ENCODE measurements at places on chromosomes 16 and 17.

GRCh38 chr17:36657763-36658490, 56.5 kb downstream of the MRM1 start:
- no peak for DNase-seq

DNA sequence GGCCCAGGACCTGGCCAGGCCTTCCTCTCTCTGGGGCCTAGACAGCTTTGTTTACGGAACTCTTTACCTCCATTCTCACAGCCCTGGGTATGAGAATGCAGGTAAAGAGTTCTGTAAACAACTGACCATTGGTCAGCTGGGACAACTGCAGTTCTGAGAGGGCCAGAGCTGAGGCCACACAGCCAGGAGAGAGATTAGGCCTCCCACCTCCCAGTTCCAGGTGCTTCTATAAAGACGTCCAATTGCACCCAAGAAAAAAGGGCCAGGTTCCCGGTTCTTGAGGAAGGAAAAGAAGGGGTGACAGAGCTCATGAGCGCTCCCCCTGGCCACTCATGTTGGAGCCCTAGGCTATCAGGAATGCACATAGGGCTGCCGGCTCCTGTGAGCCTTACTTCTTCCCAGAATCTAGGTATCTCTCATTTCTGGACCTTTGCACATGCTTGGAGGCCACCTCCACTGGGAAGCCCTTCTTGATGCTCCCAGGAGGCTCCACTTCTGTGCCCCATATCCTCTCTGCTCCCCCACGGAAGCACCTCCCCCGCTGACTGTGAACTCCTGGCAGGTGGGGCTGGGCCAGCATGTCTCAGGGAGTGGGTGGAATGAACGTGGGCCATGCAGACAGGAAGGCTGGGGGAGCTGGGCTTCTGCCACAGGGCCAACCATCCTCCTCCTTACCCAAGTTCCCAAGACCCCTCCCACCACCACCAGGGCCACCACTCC, 13.1 kb downstream of the CNGB1 start:
- no peak for DNase-seq

- DNase-seq, result no peak
These were observed 154.0 kb upstream of the ELAC2 start for GRCh38 chr17:13171790-13172189.

DNA sequence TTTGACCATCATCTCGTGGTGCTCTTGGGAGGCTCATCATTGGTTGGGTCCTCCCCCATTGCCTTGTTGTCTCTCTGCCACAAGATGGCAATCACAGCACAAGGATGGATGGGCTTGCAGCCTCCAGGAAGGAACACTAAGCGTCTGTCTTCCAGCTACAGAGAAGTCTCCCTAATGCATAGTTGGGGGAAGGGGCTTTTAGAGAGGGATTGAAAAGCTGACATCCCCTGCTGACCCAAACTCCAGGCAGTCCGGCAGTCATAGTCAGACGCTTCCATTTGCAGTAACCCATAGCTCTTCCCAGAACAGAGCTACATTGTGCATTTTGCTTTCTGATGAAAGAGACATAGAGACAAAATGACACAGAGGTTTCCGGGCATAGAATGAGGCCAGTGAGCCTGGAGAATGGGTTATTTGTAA, 111.4 kb downstream of the UTP18 start:
- peak; percentile 80 for DNase-seq

- no peak for DNase-seq
These were observed 23.5 kb upstream of the CDR2 start for GRCh38 chr16:22397931-22398330.

DNA sequence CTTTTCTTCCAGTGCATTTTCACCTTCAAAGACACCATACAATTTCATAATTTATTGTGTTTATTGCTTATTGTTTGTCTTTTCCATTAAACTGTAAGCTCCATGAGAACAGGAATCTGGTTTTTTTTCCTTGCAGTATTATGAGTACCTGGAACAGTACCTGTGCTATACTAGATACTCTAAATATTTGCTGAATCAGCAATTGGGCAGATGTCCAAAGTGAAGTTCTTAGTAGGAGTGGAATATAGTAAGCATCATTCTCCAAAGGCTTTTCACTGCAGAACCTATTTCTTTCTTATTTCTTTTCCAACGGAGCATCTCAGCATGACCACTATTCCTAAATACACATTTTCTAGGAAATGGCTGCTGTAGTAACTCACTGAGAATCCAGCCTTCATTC, 269.0 kb upstream of the CCL2 start:
- no peak for DNase-seq

- no peak for DNase-seq
These were observed 441.8 kb downstream of the HS3ST4 start for GRCh38 chr16:26133416-26134093.

DNA sequence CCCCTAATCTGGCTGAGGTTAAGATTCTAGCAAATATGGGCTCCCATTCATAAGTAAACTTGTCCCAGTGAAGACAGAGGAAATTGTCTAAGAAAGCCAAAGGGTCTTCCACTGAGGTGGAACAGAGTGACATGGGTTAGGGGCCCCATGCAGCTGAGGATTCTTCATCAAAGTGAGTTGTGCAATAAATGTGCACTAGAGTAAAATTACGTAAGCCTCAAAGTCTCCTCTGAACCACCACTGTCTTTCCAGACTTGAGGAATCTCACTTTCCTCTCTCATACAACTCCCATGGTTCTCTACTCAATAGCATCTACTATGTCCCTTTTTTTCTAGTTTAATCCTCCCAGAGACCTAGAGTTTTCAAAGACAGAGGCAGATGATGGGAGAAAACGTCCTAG, 132.4 kb downstream of the CA10 start:
- DNase-seq, result no peak

GRCh38 chr17:58277107-58277801, 3.5 kb downstream of the MPO start:
- DNase-seq, result no peak

- DNase-seq, result no peak
These were observed 196.0 kb downstream of the RAB11FIP4 start for GRCh38 chr17:31587462-31587861.

DNA sequence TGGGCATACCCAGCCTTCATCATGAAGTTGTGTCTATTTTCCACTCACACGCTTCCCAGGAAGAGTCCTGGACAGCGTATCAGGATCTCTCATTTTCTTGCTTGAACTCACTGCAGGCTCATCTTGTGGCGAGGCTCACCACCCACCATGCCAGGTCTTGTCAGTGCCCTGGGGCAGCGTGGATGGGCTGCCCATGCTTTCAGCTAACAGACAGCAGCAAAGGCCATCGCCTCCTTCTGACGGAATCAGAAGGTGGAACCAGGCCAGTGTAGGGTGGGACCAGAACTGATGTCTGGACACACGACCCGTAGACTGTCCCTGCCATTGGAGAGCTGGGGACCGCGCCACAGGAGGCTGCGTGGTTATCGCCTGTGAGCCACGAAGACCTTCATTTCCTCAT, 169.4 kb downstream of the FOXL1 start:
- no peak for DNase-seq

GRCh38 chr16:24023621-24024020, 187.8 kb downstream of the PRKCB start:
- DNase-seq, result no peak

DNA sequence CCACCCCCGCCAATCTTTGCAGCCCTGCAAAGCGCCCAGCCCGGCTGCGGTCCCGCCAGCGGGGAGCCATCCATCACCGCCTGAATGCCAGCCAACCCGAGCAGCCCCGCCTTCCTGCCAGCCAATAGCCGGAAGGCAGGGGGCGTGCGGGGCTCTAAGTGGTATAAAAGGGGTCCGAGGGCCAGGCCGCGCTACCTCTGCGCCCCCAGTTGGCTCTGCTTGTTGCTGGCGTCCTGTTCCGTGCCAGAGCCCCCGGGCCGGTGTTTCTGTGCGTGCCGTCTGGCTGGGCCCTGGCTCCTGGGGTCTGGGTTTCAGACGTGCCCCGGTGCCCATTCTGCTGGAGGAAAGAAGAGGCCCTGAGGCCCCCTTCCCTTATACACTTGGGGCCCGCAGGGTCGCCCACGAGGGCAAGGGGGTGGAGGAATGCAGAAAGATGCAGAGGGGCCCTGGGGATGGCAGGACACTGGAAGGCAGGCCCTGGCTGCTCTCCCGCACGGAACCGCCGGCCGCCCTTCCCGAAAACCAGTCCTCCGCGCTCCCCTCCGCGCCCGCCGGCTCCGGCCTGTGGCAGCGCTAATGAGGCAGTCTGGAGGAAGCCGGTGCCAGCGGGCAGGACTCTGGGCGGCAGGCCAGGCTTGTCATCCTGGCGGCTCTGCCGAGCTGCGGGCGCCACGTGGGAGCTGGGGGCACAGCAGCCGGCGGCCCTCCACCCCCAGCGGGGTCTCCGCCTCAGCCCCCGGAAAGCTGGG, 14.0 kb downstream of the COPZ2 start:
- peak; percentile 86 for DNase-seq

- no peak for DNase-seq
These were observed 204.2 kb downstream of the NTN1 start for GRCh38 chr17:9225305-9226101.

- no peak for DNase-seq
These were observed 26.2 kb upstream of the MAP3K14 start for GRCh38 chr17:45342871-45343526.

- no peak for DNase-seq
These were observed 9.3 kb upstream of the CYB561 start for GRCh38 chr17:63455417-63455816.

DNA sequence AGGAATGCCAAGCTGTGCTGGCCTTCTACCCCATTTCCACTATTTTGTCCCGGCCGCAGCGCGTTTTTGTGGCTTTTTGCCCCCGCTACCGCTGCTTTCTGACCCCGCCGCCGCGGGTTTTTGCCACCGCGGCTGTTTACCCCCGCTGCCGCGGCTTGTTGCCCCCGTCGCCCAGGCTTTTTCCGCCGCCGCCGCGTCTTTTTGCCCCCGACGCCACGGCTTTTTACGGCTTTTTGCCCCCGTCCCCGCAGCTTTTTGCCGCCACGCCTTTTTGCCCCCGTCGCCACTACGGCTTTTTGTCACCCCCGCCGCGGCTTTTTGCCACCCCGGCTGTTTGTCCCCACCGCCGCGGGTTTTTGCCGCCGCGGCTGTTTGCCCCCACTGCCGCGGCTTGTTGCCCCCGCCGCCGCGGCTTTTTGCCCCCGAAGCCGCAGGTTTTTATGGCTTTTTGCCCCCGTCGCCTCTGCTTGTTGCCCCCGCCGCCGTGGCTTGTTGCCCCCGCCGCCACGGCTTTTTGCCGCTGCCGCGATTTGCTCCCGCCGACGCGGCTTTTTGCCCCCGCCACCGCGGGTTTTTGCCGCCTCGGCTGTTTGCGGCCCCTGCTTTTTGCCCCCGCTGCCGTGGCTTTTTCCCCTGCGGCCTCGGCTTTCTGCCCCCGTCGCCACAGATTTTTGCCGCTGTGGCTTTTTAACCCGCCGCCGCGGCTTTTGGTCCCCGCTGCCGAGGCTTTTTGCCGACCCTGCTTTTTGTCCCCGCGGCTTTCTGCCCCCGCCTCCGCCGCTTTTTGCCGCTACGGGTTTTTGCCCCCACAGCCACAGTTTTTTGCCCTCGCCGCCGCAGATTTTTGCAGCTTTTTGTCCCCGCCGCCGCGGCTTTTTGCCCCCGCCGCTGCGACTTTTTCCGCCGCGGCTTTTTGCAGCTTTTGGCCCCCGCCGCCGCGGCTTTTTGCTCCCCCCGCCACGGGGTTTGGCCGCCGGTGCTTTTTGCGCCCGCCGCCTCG, 520.4 kb upstream of the WSB1 start:
- DNase-seq, result no peak

DNA sequence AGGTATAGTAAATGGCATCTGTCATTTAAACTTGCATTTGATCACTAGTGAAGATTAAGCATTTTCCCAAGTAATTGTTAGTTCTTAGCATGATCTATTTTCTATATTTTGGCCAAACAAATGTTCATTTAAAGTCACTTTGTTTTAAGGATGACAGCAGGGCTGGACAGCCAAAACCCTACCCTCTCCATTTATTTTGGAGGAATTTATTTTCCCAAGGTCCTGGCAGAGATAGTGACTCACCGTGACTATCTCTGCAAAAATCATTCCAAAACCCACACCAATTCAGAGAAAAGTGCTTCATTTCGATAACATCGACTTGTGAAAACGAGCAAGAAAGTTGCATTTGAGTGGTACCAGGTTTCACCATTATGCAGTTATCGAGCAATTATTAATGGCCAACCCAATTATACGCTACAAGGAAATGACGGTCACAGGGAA, 665 bp upstream of the AKAP1 start:
- DNase-seq, result peak; percentile 28

DNA sequence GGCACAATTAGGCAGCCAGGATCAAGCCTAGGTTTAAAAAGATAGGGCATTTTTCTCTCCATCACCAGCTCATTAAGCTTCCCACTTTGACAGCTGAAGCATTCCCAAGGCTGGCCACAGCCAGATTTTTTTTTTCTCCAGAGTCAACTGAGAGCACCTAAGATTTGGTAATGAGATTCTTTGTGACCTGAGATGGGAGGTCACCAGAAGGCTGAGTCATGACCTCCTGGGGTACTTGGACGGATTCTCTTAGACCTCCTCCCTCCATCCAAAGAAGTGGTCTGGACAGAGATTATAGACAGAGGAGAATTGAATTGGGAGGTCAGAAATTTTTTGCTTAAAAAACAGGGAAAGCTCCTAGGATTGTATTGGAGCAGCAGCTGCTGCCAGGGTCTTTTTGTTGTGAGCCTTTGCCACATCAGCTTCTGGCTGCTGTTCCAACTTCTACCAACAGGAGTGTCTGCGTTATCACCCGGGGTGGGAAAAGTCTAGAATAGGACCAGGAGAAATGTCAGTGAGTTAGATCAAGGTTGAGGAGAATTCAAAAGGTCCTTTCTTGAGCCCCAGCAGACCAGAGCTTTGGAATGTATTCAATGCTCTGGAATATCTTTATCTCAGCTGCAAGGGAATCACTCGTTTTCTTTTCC, 221.2 kb upstream of the N4BP1 start:
- DNase-seq, result no peak

- no peak for DNase-seq
These were observed 40.8 kb upstream of the MEAK7 start for GRCh38 chr16:84545114-84545737.

DNA sequence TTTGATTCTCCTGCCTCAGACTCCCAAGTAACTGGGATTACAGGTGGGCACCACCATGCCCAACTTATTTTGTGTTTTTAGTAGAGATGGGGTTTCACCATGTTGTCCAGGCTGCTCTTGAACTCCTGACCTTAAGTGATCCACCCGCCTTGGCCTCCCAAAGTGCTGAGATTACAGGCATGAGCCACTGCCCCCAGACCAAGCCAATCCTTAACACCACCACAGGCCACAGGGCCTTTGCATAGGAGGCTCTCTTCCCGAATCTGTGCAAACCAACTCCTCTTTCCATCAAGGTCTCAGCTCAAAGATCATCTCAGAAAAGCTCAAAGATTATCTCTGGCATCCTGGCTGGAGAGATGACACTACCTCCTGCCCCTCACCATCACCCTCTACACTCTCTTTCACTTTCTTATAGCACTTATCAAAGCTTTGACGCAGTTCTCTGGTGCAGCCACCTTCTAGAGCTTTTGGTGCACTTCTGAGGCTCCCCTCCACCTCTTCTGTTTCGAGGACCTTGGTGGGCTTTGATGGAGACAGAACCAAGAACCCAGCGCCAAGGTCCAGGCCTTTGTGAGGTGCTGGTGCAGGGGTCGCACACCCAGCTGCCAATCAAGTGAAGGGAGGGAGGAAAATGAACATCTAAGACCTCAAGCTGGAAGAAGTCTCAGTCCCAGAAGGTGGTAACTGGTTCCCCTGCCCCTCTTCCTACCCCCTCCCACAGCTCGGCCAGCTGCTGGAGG, 23.2 kb upstream of the PHB1 start:
- DNase-seq, result no peak

Data from HTR-8/SVneo (cell line).